Germinal center (tissue), 1 donor: ENCODE measurements at places on chromosomes 3 and 15.

DNA sequence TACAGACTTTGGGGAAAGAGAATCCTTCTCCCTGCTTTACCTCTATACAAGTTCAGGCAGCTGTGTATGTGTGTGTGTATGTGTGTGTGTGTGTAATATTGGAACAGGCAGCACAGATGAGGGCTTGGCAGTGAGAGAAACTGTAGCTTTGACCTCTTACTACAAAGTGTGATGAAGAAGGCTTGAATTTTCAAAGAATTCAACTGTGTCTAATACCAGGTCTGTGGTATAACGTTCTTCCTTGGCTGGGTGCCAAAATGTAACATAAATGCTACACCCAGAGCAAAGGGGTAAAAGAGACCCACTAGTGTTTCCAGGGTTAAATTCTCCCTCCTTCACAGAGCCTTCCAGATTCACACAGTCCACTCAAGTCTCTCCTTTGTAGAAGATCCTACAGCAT is 51.1 kb downstream of the CHST2 start:
- DNase-seq, result no peak

DNA sequence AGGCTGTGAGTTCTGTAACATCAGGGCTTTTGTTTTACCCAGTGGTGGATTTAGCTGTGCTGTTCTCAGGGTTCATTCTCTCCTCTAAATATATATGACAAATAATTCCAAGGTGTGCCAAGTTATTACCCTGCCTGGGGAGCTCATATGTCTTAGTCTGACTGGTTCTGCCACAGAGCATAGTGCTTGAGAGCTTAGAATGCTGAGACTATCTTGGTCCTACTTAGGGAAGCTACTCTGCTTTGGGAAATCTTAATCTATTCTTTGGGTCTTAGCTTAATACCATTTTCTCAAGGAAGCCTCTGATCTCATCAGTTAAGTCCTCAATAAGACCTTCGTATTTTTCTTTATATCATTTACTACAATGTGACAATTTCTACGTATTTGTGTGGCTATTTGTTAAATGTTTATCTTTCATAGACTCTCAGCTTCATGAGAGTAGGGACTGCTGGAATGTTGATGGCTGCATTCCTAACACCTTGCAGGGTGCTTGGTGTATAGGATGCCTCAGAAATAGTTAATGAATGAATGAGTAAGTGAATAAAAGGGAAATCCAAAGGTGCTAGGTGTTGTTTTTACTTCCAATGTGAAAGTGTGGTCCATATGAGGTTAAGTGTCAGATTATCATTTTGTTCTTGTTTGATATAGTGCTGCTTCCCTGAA is 1.8 kb downstream of the OTOL1 start:
- DNase-seq, result no peak

DNA sequence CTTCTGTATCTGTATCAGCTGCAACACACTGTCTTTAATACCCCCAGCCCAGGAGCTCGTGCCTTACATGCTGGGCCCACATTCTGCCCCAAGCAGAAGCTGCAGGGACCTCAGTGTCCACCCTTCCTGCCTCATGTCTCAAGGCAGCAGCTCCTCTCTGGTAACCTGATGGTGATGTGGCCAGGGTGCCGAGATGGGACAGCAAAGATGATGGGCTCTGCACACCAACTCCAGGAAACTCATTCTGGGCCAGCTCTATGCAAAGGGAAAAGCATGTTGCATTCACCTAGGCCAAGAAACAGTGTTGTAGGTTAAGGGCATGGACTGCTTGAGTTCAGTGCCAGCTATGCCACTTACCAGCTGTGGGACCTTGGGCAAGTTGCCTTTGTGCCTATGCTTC is 79.5 kb upstream of the PRR23C start:
- no peak for DNase-seq

DNA sequence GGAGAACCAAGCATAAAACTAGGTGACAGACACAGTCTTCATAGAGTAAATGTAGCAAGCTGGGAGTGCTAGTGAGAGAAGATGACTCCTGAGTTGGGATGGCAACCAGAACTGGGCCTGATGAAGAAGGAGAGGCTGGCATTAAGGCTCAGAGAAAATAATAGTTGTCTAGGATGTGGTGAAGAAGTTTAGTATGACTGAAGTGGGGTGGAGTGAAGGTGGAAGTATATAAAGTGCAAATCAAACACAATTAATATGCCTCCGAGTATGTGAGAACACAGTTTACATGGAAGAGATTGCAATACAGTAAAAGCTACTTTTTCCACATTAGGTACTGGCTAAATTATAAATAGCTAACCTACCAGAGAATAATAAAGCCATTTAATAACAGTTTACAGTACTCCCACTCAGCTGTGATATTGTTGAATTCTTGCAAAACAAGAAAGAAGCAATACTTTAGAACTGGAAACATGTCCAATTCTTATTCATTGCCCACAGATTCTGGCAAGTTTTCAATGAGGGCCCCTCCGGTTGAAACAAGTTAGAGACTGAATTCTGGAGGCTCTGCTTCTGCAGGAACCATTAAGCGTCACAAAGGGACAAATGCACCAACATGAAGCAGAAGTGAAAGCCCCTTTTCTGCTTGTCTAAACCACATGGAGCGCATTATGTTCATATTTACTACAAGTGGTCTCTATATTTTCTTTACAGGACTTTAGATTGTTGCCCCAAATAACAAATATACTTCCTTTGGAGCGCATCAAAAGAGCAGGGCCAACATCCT is 243.7 kb downstream of the SLC9A9 start:
- peak; percentile 10 for DNase-seq
